IPS-NIHi11 (cell line): ENCODE measurements at places on chromosomes 13 and 19.
A peak's percentile ranks its signal among the peaks of the same experiment; 100 is the strongest.

DNA sequence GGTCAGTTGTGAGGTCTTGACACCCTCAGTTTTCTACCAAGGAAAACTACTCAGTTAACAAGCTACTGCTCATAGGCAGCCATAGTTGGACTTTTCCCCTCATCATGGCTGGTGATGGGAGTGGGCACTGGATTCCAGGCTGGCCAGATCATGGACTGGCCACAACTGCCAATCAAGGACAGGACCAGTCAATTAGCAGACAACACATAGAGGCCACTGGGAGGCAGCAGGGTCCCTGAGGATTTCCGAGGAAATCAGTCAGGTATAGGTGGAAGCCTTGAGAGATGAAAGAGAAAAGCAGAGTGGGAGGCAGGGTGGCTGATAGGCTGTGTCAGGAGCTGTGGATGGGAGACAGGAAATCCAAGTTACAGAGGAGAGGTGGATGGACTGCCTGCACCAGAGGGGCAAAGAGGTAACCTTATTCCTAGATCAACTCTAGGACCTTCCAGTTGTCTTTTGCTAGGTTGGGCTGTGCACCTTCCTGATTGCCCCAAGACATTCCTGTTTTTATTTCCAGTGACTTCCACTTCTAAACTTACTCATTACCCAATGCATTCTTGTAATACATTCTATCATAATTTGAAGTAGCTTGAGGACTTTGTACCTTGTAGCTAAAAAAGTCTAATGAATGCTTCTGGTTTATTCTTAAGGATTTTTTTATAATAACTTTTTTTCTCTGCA is 361.8 kb downstream of the KCNRG start:
- DNase-seq, result peak; percentile 43

- no peak for DNase-seq
These were observed 200.5 kb downstream of the UQCRFS1 start for GRCh38 chr19:29012457-29012856.

DNA sequence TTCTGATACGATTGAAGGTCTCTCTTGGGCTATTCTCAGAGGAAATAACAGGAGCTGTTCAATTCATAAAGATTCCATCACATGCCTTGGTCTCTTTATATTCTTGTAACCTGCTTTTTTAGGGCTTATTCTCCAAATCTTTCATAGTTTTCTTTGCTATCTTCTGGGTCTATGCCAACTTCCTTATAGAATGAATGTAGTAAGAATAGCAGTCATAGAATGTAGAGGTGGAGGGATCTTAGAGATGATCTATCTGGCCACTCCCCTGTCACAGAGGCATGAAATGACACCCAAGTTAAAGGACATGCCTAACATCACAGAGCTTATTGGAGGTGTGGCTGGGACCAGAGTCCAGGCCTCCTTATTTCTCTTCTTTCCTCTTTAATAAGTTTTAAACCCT is 13.2 kb downstream of the LCP1 start:
- DNase-seq, result no peak

- DNase-seq, result peak; percentile 93
These were observed 15.0 kb upstream of the EMC10 start for GRCh38 chr19:50461066-50461875.

DNA sequence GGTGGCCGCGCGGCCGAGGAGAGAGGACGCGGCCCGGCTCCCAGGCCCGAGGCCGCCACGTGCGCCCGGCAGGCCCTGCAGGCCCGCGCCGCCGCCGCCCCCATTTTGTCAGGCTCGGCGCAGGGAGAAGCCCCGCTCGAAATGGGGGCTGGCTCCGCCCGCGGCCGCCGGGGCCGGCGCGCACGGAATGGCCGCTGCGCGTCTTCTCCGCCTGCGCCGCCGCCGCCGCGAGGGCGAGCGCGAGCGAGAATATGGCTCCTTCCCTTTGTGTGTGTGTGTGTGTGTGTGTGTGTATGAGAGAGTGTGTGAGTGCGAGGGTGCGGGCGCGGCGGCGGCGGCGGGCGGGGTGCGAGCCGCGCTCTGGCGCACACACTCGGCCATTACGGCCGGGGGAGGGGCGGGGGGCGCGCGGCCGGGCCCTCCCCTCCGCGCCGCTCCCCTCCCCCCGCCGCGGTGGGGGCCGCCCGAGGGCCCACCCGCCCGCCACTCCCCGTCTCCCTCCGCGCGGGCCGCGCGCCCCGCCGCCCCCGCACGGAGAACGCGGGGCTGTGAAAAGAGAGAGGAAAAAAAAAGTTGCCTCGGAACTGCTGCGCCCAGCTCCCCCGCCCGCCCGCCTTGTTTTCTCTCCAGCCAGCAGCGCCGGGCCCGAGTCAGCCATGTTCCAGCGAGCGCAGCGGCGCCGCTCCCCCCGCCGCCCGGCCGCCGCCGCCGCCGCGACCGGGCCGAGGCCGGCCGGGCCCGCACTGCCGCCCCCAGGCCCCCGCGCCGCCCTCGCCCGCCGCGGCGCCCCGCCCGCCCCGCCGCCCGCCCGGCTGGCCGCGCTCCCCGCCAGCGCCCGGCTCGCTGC is 1.0 kb downstream of the HMGB1 start:
- DNase-seq, result peak; percentile 69

- no peak for DNase-seq
These were observed 72.0 kb downstream of the ALOX5AP start for GRCh38 chr13:30807392-30807791.

DNA sequence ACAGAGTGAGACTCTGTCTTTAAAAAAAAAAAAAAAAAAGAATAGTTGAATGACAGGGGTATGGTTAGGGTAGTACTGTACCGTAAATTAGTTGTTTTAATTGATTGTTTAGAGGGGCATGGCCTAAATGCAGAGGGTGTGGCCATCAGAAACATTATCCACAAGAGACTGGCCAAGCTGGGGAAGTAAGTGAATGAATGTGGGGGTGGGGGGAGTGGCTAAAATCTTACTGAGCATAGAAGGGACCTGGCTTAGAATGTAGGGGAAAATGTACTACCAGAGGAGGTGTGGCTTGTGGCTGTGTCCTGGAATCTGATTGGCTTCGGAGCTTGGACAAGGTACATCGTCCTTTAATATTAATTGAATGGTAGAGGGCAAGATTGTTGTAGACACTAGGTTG is 3.8 kb downstream of the BCL2L12 start:
- DNase-seq, result no peak

GRCh38 chr13:52696566-52696965 is 43.1 kb downstream of the CNMD start:
- DNase-seq, result no peak

DNA sequence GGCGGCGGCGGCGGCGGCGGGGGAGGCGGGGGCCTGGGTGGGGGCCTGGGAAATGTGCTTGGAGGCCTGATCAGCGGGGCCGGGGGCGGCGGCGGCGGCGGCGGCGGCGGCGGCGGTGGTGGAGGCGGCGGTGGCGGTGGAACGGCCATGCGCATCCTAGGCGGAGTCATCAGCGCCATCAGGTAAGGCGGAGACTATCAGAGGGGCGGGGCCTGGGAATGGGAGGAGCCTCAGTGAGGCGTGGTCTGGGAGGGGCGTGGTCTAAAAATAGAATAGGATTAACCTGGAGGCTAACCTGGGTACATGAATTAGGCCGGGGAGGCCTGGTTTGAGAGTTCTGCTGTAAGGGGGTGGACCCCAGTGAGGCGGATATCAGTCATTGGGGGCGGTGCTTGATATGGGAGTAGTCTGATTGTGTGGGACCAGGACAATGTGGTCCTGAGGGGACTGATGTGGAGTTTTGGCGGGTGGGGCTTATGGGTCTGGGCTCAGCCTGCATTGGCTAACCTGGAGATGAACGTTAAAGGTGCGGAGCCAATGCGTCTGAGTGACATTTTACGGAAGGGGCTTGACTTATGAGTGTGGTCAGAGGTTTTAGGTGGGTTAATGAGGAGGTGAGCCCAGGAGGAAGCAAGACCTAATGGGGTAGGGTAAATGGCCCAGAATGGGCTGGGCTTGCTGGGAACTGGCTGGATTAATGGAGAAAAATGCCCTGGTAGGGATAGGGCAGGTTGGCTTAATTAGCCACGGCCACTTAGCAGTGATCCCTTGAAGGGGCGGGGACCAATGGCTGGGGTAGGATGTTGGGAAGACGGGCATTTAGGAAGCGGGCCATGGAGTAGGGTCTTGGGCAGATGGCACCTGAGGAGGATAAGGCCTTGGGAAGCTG is 1.4 kb downstream of the CAPNS1 start:
- peak; percentile 92 for DNase-seq

- DNase-seq, result no peak
These were observed 25.7 kb upstream of the WASF3 start for GRCh38 chr13:26531742-26532141.

DNA sequence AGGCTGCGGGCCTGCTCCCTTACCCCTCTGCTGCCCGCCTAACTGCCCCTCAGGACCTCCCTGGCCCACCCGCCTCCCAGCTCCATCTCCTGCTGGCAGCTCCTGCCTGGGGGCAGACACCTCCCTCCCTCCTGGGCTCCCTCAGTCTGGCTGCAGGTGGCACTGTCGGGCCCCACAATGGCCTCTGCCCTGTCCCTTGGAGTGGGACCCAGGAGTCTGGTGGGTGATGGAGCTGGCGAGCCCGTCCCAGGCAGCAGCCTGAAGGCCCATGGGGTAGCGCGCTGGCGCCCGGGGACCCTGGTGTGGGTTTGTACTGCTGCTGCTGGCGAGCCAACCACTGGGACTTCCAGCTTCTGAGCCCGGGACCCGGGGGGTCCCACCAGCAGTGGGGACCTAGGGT is 83.6 kb downstream of the KDM4B start:
- no peak for DNase-seq

GRCh38 chr13:44929692-44930091 is 59.6 kb downstream of the NUFIP1 start:
- no peak for DNase-seq

- DNase-seq, result no peak
These were observed 88.5 kb downstream of the TEX26 start for GRCh38 chr13:31020996-31021395.

GRCh38 chr19:41612483-41612882 is 14.4 kb downstream of the CEACAM4 start:
- no peak for DNase-seq

- peak; percentile 79 for DNase-seq
These were observed 4.9 kb upstream of the NWD1 start for GRCh38 chr19:16714702-16715287.

- DNase-seq, result no peak
These were observed 429.0 kb upstream of the MIR17HG start for GRCh38 chr13:90918536-90918935.

DNA sequence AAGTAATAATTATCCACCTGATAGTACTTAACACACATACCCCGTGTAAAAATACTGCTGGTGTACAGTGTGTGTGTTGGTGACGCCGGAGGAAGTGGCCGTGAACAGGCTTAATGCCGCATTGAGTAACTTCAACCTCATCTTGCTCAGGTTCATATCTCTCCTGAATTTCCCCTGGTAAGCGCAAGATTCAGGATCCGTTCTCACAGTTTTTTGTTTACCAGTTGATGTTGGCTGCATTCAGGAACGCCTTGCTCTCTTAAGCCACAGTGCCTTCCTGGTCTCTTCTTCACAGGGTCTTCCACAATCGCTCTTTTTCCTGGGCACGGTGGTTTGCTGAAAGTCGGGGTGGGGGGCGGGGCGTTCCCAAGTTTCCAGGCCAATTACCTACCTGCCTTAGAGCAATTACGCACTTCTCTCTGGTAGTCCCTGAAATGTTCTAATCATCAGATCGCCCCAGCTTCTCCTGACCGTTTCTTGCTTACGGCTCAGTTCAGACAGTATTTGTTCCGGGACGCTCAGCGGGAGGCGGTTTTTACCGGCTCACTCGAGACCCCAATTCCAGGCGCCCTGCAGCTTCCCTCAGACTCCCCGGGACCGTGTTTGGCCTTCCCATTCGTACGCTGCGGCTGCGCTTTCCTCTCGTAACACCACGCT is 706 bp upstream of the DNAJC3 start:
- peak; percentile 43 for DNase-seq

GRCh38 chr19:43329989-43330388 is 23.5 kb upstream of the CD177 start:
- DNase-seq, result no peak

DNA sequence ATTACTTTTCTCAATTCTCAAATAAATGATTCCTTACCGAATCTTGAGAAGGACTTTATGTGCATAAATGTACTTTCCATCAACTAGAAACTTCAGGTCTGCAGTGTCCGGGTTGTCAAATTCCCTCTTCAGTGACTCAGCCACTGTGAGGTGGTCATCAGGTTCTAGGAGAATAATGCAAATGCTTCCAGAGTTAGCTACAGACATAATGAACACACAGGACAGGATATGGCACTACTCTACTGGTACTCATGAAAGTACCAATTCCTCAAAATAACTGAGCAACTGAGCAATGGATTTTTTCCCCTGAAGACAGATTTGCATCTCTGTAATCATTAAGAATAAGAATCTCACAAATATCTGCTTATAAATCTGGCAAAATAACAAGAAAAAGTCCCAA is 31.2 kb downstream of the RCBTB2 start:
- no peak for DNase-seq

GRCh38 chr13:35593651-35594050 is 117.2 kb upstream of the MAB21L1 start:
- DNase-seq, result no peak

- DNase-seq, result no peak
These were observed 1505.1 kb downstream of the PCDH9 start for GRCh38 chr13:65725006-65725405.

- DNase-seq, result no peak
These were observed 19.3 kb downstream of the RNASEH2B start for GRCh38 chr13:50928659-50929462.

DNA sequence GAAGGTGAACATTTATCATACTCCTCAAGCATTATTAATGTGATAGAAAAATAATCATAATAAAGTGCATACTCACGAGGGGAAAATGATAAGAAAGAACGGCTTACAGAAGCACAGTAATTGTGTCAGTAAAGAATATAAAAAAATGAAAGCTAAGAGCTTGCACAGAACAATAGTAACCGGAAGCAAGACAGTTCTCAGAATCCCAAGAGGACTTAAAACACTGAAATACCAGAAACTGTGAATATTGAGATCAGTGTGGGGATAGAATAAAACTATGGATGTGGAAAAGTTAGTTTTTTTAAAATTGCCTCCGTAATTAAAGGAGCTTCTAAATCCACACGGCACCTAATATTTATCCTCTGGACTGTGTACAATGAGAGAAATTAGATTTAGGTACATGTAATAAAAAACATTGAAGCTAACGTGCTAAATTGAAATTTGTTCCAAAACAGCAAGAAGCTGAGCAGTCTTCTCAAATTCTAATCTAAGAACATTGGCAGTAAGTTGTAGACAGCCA is 482.7 kb downstream of the SLITRK6 start:
- no peak for DNase-seq

GRCh38 chr19:30001791-30002190 is 59.8 kb downstream of the URI1 start:
- DNase-seq, result no peak

- no peak for DNase-seq
These were observed 38.6 kb downstream of the TNFRSF19 start for GRCh38 chr13:23608701-23609413.

- no peak for DNase-seq
These were observed 28.4 kb upstream of the ATP12A start for GRCh38 chr13:24651718-24652345.

GRCh38 chr19:54142166-54142780 is 4.7 kb downstream of the CNOT3 start:
- DNase-seq, result no peak

GRCh38 chr13:103556681-103557080 is 490.5 kb upstream of the SLC10A2 start:
- DNase-seq, result no peak
